Fibroblast of skin of abdomen (primary cell): ENCODE measurements at places on chromosomes 6 and 20.

- peak; percentile 5 for DNase-seq
Observed at GRCh38 chr6:133340557-133340956, 99.4 kb downstream of the EYA4 start.

GRCh38 chr6:107820338-107821261 is 3.5 kb downstream of the SCML4 start:
- peak; percentile 8 for DNase-seq

DNA sequence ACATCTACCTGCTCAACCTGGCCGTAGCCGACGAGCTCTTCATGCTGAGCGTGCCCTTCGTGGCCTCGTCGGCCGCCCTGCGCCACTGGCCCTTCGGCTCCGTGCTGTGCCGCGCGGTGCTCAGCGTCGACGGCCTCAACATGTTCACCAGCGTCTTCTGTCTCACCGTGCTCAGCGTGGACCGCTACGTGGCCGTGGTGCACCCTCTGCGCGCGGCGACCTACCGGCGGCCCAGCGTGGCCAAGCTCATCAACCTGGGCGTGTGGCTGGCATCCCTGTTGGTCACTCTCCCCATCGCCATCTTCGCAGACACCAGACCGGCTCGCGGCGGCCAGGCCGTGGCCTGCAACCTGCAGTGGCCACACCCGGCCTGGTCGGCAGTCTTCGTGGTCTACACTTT is 619 bp downstream of the SSTR4 start:
- no peak for DNase-seq

GRCh38 chr6:71402096-71402495 is 113.5 kb downstream of the OGFRL1 start:
- DNase-seq: no peak

DNA sequence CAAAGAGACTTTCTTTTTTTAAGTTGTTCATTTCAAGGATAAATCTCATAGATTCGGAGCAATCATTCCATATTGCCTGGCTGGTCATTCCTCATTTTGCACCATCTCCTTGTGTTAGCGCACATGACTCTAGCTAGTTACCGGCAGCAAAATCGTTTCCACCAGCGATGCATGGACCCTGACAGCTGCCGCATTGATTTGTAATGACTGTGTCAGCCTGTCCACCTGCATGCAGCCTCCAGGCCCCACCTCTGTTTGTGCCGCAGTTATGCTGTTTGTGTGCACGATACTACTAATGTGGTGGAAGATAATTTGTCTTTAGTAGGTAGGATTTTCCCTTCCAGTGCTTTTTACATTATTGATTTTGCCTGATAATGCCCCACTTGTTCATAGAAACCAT is 164.0 kb downstream of the TBC1D7 start:
- DNase-seq: no peak

- DNase-seq: no peak
Observed at GRCh38 chr20:23365390-23366165, 3.6 kb downstream of the GZF1 start.

- peak; percentile 72 for DNase-seq
Observed at GRCh38 chr20:45061244-45061643, 39.7 kb downstream of the KCNS1 start.

DNA sequence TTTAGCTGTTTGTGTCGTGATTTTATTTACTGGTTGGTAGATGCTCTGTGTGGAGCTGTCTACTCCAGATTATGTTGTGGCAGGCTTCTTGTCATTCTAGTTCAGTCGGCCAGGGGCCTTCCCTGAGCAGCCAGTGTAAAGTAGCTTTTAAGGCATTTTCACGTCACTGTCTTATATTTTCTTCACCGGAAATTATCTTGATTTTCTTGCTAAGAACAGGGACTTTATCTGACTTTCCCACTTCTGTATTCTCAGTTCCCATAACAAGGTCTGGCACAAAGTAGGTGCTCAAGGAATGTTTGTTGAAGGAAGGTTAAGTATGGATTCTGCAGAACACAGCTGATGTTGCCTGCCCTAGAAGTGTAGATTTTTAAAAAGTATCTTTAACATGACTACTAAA is 868 bp downstream of the LTV1 start:
- no peak for DNase-seq

DNA sequence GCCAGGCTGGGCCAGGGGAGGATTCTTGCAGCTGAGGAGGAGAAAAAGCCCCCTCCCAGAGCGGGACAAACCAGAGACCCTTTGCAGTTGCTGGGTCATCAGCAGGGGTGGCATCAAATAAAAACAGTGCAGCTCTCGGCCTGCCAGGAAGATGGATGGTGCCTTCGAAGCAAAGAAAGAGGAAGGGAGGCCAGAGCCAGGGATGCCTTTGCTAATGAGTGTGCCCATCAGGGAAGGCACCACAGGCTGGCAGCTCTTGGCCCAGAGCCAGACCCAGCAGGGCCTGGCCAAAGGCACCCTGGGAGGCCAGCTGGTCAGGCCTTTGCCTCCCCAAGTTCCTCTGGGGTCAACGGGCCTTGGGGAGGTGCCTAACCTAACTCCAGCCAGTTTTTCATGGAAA is 26.3 kb upstream of the ZNF318 start:
- no peak for DNase-seq

DNA sequence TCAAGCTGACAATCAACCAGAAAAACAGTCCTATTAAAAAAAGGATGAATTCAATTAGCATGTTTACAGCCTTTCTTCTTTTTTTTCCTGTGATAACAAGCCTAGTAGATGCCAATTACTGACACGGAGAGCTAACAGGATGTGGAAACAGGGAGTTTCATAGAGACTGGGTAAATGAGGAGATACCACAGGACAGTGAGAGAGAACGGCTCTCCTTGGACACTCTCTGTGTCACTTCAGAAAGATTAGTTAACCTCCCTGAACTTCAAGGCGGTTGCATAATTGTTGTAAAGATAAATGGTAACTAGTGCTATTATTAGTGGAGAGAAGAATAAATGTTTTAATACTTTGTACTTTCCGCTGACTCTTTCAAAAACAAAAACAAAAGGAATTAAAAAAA is 14.8 kb downstream of the SLC17A5 start:
- no peak for DNase-seq

- no peak for DNase-seq
Observed at GRCh38 chr6:148925701-148926100, 178.9 kb downstream of the UST start.

- no peak for DNase-seq
Observed at GRCh38 chr6:157935786-157936185, 45.9 kb upstream of the SYNJ2 start.

GRCh38 chr6:20965915-20966314 is 431.7 kb downstream of the CDKAL1 start:
- DNase-seq: no peak

- DNase-seq: no peak
Observed at GRCh38 chr20:42628683-42629082, 561.0 kb downstream of the PTPRT start.

- peak; percentile 74 for DNase-seq
Observed at GRCh38 chr6:35139924-35140638, 1.1 kb downstream of the TCP11 start.

GRCh38 chr6:151514000-151514730 is 20.3 kb downstream of the CCDC170 start:
- no peak for DNase-seq

DNA sequence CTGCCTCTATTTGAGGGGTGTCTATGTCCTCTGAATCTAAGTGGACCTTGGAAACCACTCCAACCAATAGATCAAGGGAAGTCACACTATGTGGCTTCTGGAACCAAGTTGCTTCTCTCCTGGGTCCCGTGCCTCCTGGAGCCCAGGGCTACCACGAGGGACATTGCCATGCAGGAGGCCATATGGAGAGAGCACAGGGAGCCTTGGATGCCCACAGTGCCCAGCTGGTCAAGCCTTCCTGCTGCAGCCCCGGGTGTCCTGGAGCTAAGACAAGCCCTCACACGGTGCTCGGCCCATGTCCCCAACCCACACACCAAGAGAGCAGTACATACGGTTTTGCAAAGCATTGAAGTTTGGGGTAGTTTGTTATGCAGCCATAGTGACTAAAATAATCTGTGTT is 231.6 kb downstream of the SYNDIG1 start:
- no peak for DNase-seq

DNA sequence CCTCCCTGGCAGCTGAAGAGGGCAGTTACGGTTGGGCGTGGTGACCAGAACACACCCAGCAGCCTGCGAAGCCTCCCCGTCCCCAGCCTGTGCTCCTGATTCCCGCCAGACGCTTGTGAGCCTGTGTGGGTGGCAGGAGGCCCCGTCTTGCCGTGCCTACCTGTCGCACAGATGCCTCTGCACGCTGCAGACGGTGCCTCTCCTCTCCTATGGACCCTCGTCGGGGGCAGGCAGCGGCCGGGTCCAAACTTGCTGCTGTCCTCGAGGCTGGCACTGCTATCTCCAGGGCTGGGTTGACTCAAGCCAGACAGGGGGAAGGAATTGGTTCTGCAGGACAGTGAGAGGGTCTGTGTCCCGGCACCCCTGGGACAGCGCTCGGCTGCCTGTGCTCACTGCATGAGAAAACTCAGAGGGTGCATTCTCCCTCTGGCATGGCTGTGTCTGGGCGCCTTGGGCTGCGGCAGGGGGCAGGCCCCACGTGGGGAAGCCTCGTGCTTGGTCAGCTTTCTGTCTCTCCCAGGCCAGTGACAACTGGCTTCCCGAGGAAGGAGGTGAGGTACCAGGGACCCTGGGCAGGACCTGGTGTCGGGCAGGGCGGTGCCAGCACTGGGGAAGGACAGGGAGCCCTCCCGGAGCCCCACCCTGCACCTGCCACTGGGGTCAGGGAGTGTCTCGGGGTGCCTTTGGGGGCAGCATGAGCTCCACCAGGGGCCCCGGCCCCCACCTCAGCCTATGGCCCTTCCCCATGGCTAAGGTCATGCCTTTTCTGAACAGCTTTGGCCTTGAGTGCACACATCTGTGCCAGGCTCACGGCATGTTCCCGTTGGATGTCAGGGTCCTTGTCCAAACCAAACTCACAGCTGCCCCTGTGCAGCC is 127.5 kb downstream of the TAF4 start:
- DNase-seq: no peak

- DNase-seq: no peak
Observed at GRCh38 chr6:162450358-162450757, 277.2 kb downstream of the PRKN start.

DNA sequence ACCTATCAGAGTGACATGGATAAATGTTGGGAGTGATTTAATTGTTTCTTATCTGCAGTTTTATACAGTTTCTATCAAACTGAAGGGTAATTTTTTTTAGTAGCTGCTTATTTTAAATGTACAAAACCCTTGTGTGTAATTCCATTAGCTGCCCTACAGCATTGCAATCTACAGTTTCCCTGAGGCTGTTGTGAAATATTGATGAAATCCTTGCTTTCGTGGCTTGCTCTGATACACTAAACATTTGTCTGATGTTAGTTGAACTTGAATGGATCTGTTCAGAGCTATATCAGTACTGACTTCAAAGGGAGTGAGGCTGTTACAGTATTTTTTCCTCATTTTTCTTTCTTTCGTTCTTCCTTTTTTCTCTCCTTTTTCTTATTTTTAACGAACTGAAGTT is 255.4 kb downstream of the TSHZ2 start:
- peak; percentile 41 for DNase-seq

- DNase-seq: no peak
Observed at GRCh38 chr6:14085176-14085787, 32.3 kb upstream of the CD83 start.

DNA sequence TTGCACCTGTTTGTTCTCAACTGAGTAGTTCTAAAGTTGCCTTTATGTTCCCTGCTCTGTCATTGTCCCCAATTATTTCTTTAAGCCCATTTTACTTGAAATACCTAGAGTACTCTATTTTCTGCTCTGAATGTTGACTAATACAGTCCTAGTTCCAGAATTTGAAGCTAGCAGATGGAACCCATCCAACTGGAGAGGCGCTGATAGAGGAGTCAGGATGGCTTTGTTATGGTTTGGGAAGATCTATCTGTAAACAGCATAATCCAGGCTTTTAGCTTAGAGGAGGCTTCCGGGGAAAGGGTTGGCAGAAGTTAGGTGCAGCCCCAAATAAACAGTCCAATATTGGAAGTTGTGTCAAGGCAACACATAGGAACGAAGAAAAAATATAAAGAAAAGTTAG is 927.7 kb downstream of the TFAP2A start:
- no peak for DNase-seq

- DNase-seq: peak; percentile 32
Observed at GRCh38 chr6:145736661-145737144, 1.4 kb upstream of the EPM2A start.

DNA sequence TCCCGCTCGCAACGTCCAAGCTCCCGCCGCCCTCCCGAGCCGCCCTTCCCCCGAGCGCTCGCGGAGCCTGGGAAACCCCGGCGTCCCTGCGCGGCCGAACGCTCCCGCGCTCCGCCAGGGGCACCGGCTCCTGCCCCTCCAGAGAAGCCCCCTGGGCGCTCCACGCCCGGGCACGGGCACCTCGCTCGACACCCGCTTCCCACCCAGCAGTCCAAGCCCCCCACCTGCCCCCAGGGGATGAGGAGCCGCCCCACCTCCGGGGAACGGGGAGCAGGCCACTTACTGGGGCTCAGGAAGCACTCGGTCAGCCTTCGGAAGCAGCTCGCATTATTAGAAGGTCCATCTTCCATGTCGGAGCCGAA is 1.4 kb downstream of the PDE10A start:
- no peak for DNase-seq

GRCh38 chr20:14580418-14581074 is 243.1 kb upstream of the FLRT3 start:
- DNase-seq: no peak

- DNase-seq: no peak
Observed at GRCh38 chr20:39246436-39246835, 284.3 kb downstream of the DHX35 start.

DNA sequence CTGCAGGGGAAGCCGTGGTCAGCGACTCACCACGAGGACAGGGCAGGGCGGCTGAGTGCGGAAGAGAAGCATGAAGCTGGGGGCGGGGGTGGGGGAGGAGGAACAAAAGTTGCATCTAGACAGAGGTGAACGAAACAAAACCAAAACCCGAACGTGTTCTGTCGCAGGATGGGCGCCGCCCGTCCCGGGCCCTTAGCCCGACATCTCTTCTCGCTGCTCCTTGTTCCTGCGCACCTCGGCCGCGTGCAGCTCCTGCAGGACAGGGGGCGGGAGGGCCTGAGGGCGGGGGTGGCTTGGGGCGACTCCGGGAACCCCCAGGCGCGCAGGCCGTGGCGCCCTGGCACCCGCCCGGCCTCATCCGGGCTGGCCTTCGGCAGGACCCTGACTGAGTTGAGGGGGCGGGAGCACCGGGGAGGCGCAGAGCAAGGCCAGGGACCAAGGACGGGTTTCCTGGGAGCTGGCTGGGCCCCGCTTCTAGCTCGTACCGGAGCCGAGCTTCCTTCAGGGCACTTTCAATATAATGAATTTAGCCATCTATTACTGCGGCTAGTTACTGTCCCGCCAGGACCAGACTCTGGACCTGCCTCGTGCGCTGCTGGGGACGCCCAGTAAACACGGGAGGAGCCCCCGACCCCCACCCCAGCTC is 12.0 kb downstream of the STMN3 start:
- no peak for DNase-seq
